ENCODE measurements at places on chromosomes 6 and 20.
A peak's percentile ranks its signal among the peaks of the same experiment; 100 is the strongest.

- no peaks in the 10 kb centered on the region for H3K4me1 ChIP-seq
- no peak for DNase-seq
- H3K27ac ChIP-seq = no peak overlapping the region
- no peak overlapping the region for H3K4me3 ChIP-seq
- no peaks in the 10 kb centered on the region for H3K36me3 ChIP-seq
- no peaks in the 10 kb centered on the region for H3K27me3 ChIP-seq
Measured at GRCh38 chr6:107413966-107414645, 45.3 kb downstream of the PDSS2 start.

DNA sequence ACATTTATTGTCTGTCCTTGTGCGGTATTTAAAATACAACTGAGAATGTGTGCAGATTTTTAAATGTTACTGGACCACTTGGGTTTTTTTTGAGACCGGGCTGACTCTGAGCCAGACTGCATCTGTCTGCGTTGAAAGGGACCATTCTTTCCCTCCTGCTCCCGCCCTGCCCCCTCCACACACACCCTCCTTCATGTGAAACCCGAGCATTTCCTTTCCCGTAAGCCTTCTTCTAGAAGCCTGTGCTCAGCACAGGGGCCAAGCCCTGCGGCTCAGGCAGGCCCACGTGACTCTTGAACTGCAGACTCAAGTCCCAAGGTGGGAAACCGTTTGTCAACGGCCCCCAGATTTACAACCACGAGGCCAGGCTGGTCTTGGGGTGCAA lies 82.7 kb upstream of the FOXC1 start:
- no peaks in the 10 kb centered on the region for H3K27me3 ChIP-seq
- no peak overlapping the region for H3K4me3 ChIP-seq
- H3K4me1 ChIP-seq = peaks cover 70% of the 10 kb centered on the region
- no peak overlapping the region for H3K27ac ChIP-seq

GRCh38 chr20:21190869-21191268 lies 65.0 kb downstream of the KIZ start:
- H3K36me3 ChIP-seq = no peaks in the 10 kb centered on the region
- H3K27me3 ChIP-seq = no peaks in the 10 kb centered on the region
- H3K27ac ChIP-seq = no peak overlapping the region
- no peak overlapping the region for H3K4me3 ChIP-seq
- no peaks in the 10 kb centered on the region for H3K4me1 ChIP-seq

DNA sequence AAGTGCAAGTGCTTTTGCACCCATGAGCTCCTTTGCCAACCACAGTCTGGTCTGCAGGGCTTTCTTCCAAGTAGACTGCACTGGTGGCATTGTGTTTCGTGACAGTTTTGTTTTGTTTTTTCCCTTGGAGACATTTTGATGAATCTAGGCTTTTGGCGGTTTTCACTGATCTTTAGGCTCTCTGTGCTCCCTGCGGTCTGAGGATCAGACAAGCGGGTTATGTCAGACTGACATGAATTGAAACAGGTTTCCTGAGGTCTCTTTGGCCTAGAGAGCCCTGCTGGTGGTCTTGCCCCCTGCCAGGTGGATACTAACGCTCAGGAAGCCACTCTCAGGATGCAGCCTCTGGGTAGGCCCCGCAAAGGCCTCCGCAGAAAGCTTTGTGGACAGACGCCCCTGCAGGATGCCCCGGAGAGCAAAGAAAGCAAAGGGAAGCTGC lies 555.4 kb upstream of the AGPAT4 start:
- H3K4me1 ChIP-seq = no peaks in the 10 kb centered on the region
- H3K36me3 ChIP-seq = no peaks in the 10 kb centered on the region
- DNase-seq = no peak
- H3K4me3 ChIP-seq = no peak overlapping the region

- H3K27ac ChIP-seq = peak overlapping the region; percentile 84
- peak overlapping the region; percentile 97 for H3K4me3 ChIP-seq
- H3K36me3 ChIP-seq = peaks cover 24% of the 10 kb centered on the region
- no peak for DNase-seq
Measured at GRCh38 chr6:32128751-32129296, 778 bp upstream of the ATF6B start.

DNA sequence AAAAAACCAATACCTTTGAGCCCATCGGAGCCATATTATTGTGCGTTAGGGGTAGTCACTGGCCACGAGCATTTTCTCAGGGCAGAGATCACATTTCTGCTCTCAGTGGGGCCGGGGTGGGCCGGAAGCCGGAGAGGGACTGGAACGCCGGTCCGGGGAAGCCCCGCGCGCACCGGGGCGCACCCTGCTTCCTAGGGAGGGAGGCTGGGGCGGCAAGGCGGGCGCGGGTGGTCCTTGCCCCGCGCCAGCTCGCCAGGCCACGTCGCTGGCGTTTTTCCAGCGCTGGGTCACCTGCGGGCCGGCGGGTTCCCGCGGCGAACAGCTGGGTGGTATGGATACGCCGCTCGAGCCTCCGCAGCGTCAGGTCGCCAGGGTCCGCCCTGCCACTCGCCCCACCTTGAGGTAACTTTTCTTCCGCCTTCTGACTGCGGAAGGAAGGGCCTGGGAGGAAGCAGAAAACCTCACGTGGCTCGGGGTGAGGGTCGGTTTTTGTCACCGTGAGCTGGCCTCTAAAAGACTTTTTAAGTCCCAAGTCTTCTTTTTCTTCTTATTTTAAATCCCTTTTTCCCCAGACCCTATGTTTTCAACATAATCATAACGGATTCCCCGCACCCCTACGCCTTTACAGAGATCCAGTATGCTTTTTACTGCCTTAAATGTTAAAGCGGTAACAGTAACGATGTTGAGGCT lies 2.7 kb upstream of the EEF1A1 start:
- H3K4me1 ChIP-seq = peaks cover 34% of the 10 kb centered on the region
- H3K27ac ChIP-seq = peak overlapping the region; percentile 100
- no peaks in the 10 kb centered on the region for H3K27me3 ChIP-seq
- peak; percentile 85 for DNase-seq
- H3K36me3 ChIP-seq = peaks cover 16% of the 10 kb centered on the region

All from CD8-positive, alpha-beta memory T cell (primary cell).